ENCODE measurements at places on chromosomes 5 and 9.

GRCh38 chr9:72977670-72978069 is 24.8 kb upstream of the ALDH1A1 start:
- no peak for DNase-seq

DNA sequence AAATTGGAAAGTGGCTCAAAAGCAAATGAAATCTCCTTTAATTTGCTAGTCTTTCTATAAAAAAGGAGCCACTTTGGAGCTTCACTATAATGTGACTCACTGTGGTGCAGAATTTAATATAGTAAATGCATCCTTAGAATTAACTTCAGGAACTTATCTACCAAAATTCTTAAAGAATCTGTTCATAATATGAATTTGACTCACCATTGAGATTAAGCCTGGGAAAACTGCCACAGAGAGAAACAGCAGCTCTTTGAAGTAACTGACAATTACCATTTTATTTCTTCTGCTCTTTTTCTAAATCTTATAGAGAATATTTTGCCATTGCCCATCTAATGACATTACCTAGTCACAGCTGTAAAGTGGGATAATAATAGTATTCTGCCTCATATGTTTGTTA is 211.9 kb upstream of the CDH6 start:
- no peak for DNase-seq

GRCh38 chr9:113621309-113621791 is 157.8 kb downstream of the RGS3 start:
- no peak for DNase-seq

GRCh38 chr5:10493884-10494283 is 52.2 kb downstream of the ROPN1L start:
- no peak for DNase-seq

- DNase-seq, result no peak
Observed at GRCh38 chr9:130237763-130238524, 27.6 kb upstream of the HMCN2 start.

DNA sequence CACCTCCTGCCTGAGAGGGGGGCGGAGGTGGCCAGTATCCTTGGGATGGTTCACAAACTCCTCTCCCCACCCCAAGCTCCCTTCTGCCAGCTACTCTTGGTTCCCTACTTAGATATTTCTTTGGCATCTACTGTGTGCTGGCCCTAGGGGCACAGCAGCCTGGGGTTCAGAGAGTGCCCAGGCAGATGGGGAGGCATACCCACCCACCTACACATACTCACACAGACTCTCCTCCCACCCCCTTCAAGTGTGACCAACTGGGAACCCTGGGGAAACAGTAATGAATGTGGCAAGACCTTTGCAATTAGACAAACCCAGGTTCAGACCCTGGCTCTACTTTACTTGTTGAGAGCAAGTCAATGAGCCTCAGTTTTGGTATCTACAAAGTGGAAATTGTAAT is 44.4 kb upstream of the PSD2 start:
- no peak for DNase-seq

DNA sequence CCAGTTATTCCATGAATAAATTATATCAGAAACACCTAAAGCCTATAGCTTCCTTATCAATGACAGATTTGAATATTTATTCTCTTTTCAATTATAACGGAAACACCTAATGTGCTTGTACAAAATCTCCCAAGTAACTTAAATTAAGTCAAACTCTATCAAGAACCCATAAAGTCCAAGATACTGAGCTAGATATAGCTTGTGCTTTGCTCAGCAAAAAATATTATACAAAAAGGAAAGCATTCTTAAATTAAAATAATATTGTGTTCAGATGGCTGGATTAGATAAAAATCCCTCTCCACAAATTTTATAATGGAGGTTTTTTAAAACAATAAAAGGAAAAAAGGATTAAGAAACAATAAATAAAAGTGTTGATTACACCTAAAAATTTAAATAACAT is 23.7 kb downstream of the NADK2 start:
- no peak for DNase-seq
